Naive thymus-derived CD4-positive, alpha-beta T cell (primary cell): ENCODE measurements at places on chromosomes 1 and 21. TPM values are rescaled to one million over a fixed set of nuclear protein-coding genes. Genes with fewer than 3 reads are reported as not detected.
A peak's percentile ranks its signal among the peaks of the same experiment; 100 is the strongest.

Gene DRAXIN
- total RNA-seq: 0.46 TPM

Gene PLEKHM2
- total RNA-seq: 70.0 TPM

GRCh38 chr21:25186273-25186672 lies 421.0 kb downstream of the MRPL39 start:
- no peak for DNase-seq

Gene FMN2
- not detected for total RNA-seq

Gene GPR52
- total RNA-seq: 11.3 TPM

DNA sequence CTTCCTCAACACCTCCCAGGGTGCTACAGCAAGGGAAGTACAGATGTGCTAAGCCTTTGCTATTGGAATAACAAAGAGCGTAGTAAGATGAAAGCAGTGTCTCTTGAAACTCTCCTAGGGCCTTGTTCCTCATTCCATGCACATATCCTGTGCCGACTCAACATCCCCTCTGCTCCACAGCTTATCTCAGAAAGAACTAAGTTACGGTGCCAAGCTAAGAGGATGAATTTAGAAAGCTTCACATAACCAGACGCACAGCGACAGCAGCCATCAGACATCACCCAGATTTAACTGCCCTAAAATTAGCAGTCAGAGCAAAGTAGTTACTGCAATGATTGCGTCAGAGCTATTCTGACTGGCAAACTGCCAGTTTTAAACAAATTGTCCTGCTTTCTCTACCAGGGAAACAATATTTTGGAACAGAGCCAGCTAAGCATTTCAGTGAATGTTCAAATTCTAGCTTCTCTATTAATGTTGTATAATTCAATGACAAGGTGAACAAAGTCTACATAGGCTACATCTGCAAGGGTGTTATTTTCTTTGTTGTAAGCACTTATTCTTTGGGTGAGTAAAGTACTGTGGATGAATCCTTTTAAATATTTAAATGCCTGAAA lies 9.5 kb downstream of the SIPA1L2 start:
- no peak for DNase-seq

Gene SLC66A1
- 7.2 TPM for total RNA-seq

Gene RNF186
- total RNA-seq: not detected

DNA sequence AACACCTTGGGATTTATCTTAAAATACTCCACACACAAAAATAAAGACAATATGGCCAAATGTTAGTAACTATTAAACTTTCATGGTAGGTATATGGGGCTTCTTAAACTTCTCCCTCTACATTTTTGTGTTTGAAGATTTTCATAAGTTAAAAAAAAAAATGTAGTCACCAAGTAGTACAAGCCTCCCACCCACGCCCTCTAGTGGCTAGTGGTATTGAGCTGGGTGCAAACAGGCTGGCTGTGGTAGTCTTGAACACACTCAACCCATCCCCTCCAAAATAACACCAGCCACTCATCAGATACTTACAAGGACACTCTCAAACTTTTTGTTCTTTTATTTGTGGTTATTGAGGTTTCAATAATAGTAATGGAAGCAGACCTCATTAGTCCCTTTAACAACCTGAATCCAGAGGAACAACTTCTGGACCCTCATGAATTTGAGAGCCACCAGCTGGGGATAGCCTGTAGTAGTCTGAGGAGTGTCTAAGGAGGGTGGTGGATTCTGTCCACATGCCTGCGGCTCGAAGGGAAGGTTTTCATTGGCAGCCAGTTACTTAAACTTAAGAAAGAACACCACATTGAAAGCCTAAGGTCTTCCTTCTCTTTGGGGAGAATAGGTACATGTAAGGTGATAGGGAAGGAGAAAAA lies 15.6 kb downstream of the RD3 start:
- peak; percentile 67 for DNase-seq

- no peak for DNase-seq
Measured at GRCh38 chr1:160206036-160206389, 829 bp downstream of the PEA15 start.

Gene KLHDC7A
- not detected for total RNA-seq

DNA sequence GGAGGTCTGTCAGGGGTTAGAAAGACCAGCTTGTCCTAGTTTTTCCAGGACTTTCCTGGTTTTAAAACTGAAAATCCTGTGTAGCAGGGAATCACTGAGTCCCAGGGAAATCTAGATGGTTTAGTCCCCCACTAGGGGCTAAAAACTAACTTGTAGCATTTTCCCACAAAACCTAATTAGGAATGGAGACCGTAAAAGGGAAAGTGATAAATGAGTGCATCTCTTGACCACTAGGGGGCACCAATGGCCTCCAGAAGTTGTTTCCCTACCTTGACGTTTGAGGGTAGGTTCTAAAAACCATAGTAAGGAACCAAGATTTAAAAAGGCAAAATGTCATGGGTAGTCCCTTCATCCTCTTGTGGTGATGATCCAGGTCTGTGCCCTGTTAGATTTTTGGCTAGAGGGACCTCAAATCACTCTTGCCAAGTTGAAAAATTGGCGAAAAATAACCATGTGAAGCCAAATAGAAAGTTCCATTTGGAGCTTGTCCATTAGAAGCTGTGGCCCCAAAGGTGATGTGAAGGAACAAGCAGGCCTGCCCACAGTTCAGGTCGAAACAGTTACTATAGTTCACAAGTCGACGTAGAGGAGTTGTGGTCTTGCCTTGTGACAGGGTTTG lies 24.5 kb downstream of the CLIC6 start:
- DNase-seq: peak; percentile 58

DNA sequence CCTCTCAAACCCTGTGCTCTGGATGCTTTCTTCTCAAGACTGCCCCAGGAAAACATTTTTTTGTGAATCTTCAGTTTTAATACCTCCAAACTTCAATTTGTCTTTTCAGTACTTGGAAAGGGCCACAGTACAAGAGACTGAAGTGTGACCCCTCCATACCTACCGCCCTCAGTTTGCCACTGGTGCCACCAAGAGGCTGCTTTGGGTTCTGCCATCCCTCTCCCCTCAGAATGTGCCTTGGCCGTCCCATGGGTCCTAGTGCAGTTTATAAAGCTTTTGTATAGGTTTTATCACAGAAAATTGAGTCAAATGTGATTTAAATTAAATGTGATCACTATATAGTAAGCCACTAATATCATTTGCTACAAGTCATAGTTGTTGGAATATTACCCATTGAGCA lies 60.8 kb upstream of the PGD start:
- peak; percentile 1 for DNase-seq

Gene LAMC2
- total RNA-seq: not detected

DNA sequence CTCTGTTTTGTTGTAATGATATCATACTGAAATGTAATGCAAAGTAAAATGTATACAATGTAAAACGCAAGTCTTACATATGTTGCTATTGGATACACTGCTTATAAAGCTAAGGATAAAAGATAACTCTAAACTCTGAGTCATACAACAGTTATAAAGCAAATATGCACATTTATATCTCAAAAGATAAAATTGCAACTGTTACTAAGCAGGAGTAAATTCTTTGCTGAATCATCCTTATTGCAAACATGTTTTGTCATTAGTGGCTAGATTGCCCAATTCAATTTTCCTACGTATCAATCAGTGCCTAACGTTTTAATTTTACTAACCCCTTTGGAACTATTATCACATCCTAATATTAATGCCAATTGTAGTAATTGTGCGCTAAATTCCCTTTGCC lies 762.9 kb downstream of the LTN1 start:
- no peak for DNase-seq

Gene CAPN8
- not detected in 2 replicates for total RNA-seq

DNA sequence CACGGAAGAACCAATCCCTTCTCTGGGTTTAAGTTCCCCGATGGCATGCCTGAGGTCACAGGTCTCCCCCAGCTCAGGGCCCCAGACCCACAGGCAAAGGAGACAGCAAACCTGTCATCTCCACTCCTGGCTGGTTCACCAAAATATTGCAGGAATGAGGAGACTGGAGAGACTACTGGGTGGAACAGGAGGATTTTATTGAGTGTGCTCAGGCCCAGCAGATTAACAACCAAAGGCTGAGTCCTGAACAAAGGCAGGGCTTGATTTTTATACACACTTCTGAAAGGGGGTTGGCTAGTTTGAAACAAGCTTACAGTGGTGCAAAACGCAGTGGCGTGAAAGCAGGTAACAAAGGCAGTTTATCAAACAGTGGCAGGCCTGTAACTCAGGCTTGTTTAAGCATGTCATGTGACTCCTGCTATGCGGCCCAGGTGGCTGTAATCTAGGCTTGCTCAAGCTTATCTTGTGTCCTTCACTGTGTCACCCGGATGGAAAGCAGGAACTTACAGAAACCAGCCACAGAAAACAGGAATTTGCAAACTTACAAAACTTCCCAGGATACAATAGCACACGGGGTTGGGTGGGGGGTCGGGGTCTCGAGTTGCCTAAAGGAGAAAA lies 27.4 kb upstream of the KCNJ15 start:
- no peak for DNase-seq

DNA sequence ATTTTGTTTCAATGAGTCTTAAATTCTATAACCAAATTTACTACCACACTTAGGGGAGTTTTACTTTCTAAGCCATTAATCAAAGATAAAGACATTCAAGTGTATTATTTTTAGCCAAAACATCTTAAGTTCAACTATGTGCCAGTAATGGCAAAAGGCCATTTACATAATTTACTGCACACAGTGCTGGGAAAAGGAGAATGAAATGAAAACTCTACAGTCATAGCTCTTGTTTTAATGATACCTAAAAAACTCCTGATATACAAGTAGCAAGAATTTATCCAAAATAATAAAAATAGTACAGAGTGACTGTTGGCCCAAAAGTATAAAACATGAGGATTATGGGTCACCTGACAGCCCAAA lies 42.4 kb upstream of the C1orf198 start:
- no peak for DNase-seq

Gene YARS1
- 86.8 TPM for total RNA-seq

Gene NBPF10
- total RNA-seq: 4.6 and 4.7 TPM in 2 replicates

GRCh38 chr1:1055841-1056736 lies 18.0 kb downstream of the RNF223 start:
- DNase-seq: no peak

Gene NKAIN1
- total RNA-seq: not detected in 2 replicates

Gene DEPDC1
- not detected for total RNA-seq

Gene ACTN2
- total RNA-seq: not detected in 2 replicates

- peak; percentile 3 for DNase-seq
Measured at GRCh38 chr1:67831850-67832513, 1.3 kb downstream of the GNG12 start.

GRCh38 chr1:228685081-228685660 lies 50.1 kb upstream of the RHOU start:
- no peak for DNase-seq

Gene ANGPTL7
- not detected for total RNA-seq

GRCh38 chr1:10796029-10796944 lies at the start of gene CASZ1:
CASZ1 (minus strand) TSS chr1:10796646; CDS start chr1:10693889, 102,757 bp downstream.
- no peak for DNase-seq

DNA sequence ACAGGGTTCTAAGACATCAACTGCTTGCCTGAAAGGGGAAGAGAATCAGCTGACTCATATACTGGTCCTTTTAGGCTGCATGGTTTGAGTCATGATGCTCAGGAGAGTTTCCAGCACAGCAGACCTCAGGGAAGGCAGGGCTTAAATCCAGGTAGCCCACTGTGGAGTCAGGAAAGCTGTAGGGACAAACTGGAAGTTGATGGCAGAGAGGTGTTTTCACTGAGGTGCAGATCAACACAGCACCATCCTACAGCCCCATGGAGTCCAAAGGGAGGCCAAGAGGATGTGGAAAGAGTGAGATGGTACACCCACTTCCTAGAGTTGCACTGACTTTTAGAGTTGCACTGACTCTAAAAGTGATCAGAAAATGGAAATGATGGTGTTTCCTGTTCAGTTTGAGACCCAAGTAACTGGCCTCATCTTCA lies 252.4 kb upstream of the DUSP10 start:
- peak; percentile 39 for DNase-seq

GRCh38 chr1:116396769-116397168 lies 23.7 kb downstream of the ATP1A1 start:
- DNase-seq: no peak

- no peak for DNase-seq
Measured at GRCh38 chr1:85850238-85850637, 142.0 kb upstream of the ZNHIT6 start.

DNA sequence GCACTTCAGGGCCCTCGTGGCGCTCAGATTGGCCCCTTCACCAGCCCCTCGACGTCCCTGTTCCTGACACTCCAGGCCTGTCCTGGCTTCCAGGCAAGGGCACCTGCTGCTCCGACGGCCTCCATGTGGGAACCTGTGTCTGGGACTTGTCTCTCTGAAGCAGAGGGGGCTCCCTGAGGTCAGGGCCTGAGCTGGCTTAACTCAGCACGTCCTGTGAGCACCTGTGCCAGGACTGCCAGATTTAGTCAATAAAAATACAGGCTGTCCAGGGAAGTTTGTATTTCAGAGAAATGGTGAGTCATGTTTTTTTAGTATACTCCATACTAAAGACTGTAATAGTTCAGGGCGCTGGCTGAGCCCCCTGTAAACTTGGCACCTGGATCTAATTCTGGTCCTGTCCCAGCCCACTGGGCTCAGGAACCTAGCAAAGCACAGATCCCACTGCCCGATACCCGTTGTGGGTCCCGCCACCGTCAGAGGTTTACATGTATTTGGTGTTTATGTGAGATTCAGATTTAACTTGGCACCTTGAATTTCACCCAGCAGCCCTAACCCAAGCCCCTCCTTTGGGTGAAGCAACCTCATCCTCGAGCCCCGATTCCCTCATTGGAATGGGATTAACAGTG lies 109.9 kb upstream of the IFFO2 start:
- DNase-seq: no peak
